ENCODE measurements at places on chromosomes 4 and X.

- DNase-seq: no peak
Observed at GRCh38 chr4:182971702-182972101, 54.5 kb upstream of the DCTD start.

DNA sequence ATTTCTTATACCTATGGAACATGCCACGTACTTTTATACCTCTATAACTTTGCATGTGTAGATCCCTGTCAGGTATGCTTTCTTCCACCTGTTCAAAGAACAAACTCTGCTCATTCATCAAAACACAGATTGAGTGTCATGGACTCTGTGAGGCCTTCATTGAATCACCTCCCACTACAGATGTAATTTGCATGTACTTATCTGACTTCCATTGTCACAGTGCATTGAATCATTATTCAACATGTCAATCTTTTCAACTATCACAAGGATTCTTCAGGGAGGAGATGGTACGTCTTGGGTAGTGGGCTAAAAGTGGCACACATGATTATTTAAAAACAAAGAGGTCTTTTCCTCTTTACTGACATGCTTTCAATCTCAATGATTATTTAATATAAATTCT, 24.1 kb downstream of the SPOCK3 start:
- no peak for DNase-seq

- no peak for DNase-seq
Observed at GRCh38 chrX:148785256-148785655, 284.8 kb downstream of the AFF2 start.

GRCh38 chr4:25879587-25879986, 16.8 kb upstream of the SEL1L3 start:
- DNase-seq: no peak

DNA sequence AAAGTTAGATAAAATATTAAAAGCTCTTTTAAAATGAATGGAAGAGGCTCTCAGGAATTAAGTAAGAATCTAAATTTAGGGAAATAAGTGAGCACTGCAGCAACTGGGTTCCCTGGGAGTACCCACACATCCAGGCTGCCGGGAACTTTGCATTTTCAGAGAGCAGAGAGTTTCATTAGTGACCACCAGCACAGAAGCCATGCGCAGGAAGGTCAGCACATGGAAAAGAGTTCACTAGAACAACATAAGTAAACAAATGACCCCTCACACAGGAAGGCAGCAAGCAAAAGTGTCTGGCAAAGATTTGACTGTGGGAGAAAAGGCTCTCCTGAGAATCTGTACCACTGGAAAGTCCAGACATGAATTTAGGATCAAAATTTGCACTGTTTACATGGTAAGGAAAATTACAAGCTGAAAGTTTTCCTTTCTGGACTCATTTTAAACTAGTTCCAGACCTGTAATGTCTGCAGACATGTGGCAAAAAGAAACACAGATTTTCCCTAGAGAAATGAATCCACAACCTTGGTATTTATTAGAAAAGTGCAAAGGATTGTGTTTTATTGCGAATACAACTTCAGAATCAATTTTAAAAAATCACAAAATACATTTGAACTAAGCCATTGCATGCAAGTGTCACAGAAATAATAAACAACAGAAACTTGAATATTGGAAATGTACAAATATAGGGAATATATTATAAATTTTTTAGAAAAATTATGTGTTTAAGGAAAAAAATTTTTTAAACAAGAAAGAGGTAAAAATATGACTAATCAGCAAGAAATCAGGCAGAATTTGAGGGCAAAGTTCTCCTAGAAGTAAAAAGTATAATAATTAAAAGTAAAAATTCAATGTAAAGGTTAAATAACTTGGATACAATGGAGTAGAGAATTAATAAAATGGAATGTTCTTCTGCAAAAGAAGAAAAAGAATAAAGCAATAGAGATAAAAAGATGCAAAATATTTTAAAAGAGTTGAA, 18.4 kb upstream of the MYOZ2 start:
- DNase-seq: no peak

- DNase-seq: no peak
Observed at GRCh38 chr4:19936476-19936875, 315.2 kb upstream of the SLIT2 start.

GRCh38 chrX:103002576-103002975, 61.4 kb downstream of the BEX1 start:
- DNase-seq: no peak
